ENCODE measurements at places on chromosomes 3 and 15. TPM values are rescaled to one million over a fixed set of nuclear protein-coding genes. Genes with fewer than 3 reads are reported as not detected.

DNA sequence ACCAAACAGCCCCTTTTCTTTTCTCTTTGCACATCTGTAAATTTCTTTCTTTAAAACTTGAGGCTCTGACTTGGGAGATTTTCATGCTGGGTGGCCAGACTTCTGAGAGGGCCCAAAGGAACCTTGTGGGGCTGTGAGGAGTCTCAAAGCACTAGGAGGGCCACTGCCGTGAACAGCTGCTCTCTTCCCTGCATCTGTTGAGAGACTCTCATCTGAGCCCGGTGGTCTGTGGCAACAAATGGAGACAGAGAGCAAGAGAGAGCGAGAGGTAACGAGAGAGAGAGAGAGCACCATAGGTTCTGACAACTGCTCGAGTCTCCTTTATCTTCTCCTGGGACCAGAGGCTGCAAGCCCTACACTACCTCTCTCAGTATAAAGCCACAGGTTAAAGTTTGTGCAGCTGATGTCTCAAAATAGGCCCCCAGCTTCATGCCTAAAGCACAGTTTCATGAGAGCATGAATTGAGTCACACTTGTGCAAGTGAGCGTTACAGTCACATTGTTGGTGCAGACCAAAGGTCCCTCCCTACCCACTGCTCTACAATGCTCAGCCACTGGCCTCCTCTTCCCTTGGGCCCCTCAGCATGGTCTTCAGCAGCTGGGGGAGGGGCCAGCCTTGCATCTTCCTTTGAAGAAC lies 60.7 kb downstream of the ZNF621 start:
- no peak overlapping the region for H3K4me3 ChIP-seq
- no peaks in the 10 kb centered on the region for H3K4me1 ChIP-seq
- DNase-seq = no peak
- no peak overlapping the region for H3K27ac ChIP-seq
- no peaks in the 10 kb centered on the region for H3K36me3 ChIP-seq

DNA sequence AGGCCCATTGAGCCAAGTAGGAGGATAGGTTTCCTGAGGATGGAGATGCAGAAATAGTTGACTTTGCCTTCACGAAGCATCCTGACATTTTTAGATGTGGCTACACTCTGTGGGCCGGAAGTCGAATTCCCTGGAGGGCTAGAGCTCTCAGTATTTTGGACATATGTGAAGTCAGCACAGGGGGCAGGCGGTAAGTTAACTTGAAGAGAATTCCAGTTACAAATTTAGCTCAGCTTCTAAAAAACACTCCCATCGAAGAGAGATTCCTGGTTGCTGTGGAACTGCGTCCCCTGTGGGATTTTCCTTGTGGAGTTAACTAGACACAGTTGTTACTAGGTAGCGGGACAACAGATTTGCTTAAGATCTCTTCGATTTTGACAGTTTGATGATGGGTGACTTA lies 161.9 kb upstream of the RGMA start:
- no peak overlapping the region for H3K27ac ChIP-seq
- peaks cover 8% of the 10 kb centered on the region for H3K4me1 ChIP-seq
- no peak for DNase-seq
- H3K36me3 ChIP-seq = no peaks in the 10 kb centered on the region
- no peak overlapping the region for H3K4me3 ChIP-seq
- peaks cover 15% of the 10 kb centered on the region for H3K27me3 ChIP-seq

DNA sequence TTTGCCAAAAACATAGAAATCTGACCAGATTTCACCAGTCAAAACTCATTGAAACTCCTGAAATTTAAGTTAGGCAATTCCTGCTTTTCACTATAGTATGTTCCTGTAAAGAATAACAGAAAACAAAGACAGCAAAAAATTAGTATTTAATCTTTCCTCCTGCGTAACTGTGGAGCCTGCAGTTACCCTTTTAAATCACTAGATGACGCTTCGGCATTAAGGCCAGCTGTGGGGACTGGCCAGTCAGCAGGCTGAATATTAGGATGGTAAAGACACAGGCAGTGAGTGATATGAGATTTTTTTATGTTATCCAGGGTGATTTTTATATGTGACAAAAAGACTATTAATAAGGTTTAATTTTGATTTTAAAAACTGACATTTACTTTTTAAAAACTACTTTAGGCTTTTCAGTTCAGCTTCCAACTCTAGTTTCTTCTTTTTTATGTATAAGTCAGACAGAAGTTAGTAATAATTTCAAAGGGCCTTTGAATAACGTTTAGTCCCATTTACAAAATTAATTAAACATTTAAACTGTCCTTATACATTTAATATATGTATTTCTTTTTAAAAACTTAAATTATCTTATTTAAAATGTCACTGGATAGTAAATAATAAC lies 165.1 kb downstream of the PPM1L start:
- no peaks in the 10 kb centered on the region for H3K36me3 ChIP-seq
- DNase-seq = no peak
- no peaks in the 10 kb centered on the region for H3K27me3 ChIP-seq
- H3K4me1 ChIP-seq = no peaks in the 10 kb centered on the region
- H3K4me3 ChIP-seq = no peak overlapping the region
- H3K27ac ChIP-seq = no peak overlapping the region

Gene GPR171
- 35.5 TPM for total RNA-seq

DNA sequence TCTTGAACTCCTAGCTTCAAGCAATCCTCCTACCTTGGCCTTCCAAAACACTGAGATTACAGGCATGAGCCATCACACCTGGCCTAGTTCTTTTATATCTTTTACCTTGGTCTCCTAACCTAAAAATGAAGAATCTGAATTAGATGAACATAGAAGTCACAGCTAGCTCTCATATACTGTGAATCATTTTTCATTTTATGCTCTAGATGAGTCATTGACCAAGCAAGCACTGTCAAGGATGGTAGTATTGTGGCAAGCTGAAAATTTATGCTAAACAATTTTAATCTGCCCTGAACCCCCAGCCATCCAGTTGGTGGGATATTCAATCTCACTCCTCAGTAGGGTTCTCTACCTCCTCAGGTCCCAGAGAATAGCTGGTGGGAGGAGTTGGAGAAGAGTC lies 48.3 kb upstream of the DNAJC13 start:
- H3K36me3 ChIP-seq = no peaks in the 10 kb centered on the region
- no peak overlapping the region for H3K4me3 ChIP-seq
- H3K27me3 ChIP-seq = no peaks in the 10 kb centered on the region

DNA sequence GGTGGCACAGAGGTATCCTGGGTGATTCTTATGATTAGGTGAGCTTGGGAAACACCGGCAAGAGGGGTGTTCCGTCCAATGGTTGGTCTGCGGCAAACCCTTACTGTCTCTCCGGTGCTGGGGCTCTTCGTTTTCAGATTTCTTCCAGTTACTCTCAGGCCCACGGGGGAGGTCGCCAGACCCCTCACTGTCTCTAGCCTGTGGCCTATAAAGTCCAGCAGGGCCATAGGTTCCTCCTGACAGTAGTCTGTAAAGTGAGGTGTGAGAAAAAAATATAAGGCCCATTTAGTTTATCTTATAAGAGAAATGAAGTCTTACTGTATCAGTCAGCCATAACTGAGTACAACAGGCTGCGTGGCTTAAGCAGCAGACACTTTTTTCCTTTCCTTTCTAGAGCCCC lies 1.4 kb downstream of the ESYT3 start:
- no peak overlapping the region for H3K27ac ChIP-seq
- no peak for DNase-seq
- H3K4me3 ChIP-seq = peak overlapping the region; percentile 74
- no peaks in the 10 kb centered on the region for H3K36me3 ChIP-seq
- H3K4me1 ChIP-seq = peaks cover 5% of the 10 kb centered on the region

DNA sequence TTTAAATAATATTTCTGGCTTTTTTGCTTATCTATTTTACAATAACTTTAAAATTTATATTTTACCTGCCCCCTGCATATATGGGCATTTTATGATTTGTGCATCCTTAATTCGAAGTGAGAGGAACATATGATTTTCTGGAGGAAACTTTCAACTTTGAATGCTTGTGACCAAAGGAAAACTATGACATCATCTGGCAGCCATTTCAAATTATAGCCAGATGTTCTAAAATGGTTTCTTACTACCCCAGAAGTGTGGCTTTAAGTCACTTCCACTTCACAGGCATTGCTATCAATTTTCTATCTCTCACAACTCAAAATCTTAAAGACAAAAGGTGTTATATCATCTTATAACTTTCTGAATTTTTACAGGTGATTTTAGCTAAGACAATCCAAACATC lies 508.8 kb downstream of the RBMS3 start:
- DNase-seq = no peak
- H3K27ac ChIP-seq = no peak overlapping the region
- H3K36me3 ChIP-seq = no peaks in the 10 kb centered on the region
- no peak overlapping the region for H3K4me3 ChIP-seq
- peaks cover 6% of the 10 kb centered on the region for H3K27me3 ChIP-seq

DNA sequence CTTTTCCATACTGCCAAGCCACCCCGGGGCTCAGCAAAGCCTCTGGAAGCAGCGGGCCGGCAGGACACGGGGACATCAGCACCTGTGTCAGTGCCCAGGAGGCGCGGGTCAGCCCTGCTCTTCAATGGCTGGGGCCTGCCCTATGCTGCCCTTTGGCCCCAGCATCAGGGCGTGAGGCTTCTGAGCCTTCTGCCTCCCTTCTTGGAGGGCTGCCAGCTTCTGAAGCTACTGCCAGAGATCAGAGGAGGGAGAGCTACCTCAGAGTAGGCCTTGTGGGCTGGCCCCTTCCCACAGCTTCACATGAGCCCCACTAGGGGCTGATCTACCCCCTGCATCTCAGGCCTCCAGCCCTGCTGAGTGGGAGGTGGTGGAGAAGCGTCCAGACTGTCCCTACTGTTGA lies 13.0 kb upstream of the TMEM115 start:
- no peak overlapping the region for H3K4me3 ChIP-seq
- peak; percentile 44 for DNase-seq
- H3K27me3 ChIP-seq = no peaks in the 10 kb centered on the region
- no peak overlapping the region for H3K27ac ChIP-seq

GRCh38 chr15:42576040-42576594 lies 711 bp downstream of the STARD9 start:
- no peaks in the 10 kb centered on the region for H3K27me3 ChIP-seq
- H3K36me3 ChIP-seq = no peaks in the 10 kb centered on the region
- no peak for DNase-seq
- peak overlapping the region; percentile 89 for H3K27ac ChIP-seq
- peaks cover 37% of the 10 kb centered on the region for H3K4me1 ChIP-seq

Gene SLC12A8
- 0.29 TPM for total RNA-seq

Gene GPR87
- not detected for total RNA-seq

Gene SH2D7
- not detected for total RNA-seq

DNA sequence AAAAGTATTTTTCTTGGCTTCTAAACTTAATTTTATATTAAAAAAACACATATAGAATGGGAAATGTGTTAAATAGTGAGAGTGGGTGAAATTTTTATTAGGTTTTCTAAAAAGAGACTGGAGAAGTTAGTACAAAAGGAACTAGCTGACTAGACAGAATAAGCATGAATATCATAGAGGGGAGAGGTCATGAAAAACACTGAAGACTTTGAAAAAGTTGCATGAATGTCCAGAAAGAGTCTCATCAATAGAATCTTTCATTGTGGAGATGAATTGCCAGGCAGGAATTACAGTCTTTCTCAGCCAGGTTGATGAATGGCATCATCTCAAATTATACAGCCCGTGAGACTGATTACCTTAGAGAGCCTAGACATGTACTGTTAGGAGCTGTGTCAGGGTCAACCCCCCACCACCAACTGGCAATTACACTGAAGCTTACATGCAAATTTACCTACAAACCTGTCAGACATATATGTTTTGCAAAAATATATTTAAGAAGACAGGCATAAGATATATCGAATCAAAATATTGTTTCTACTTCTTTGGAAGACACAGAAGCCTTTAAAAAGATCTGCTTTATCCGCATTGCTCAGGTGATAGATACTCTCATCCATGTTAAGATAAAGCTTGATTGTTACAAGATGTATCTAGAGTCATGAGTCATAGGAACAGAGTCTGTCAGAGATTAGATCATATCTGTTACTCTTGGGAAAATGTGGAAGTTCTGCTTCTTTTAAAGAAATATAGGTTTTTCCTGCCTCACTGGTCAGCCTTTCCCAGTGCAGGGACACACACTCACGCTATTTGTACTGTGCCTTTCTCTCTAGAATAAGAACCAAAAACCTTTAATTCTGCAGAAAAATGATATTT lies 34.8 kb upstream of the PFN2 start:
- no peak overlapping the region for H3K27ac ChIP-seq
- no peaks in the 10 kb centered on the region for H3K36me3 ChIP-seq
- H3K4me3 ChIP-seq = no peak overlapping the region

Gene ZXDC
- total RNA-seq = 61.0 TPM

DNA sequence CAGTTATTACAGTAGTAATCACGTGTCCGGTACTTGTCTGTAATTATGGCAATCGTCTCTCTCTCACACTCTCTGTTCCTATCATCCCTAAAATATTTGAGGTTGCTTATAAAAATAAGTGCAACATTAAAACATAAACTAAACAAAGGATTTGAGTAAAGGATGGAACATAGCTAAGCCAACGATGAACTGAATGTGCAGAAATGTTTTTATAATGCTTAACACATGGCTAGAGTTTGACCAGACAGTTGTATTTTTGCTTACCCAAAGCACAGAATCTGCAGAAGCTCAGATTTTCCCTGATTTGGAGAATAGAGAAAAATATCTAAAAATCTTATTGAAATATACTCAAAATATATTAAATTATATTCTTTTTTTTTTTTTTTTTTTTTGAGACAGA lies 1030.9 kb downstream of the NAALADL2 start:
- H3K4me3 ChIP-seq = no peak overlapping the region
- no peaks in the 10 kb centered on the region for H3K36me3 ChIP-seq
- no peak for DNase-seq
- H3K27me3 ChIP-seq = no peaks in the 10 kb centered on the region

All from naive thymus-derived CD8-positive, alpha-beta T cell (primary cell).